T-helper 1 cell (primary cell): ENCODE measurements at places on chromosomes 7 and 10.

GRCh38 chr10:12187321-12187905, 8.3 kb downstream of the NUDT5 start:
- DNase-seq = no peak

GRCh38 chr7:117480055-117480362, 184 bp downstream of the CFTR start:
- no peak for DNase-seq

DNA sequence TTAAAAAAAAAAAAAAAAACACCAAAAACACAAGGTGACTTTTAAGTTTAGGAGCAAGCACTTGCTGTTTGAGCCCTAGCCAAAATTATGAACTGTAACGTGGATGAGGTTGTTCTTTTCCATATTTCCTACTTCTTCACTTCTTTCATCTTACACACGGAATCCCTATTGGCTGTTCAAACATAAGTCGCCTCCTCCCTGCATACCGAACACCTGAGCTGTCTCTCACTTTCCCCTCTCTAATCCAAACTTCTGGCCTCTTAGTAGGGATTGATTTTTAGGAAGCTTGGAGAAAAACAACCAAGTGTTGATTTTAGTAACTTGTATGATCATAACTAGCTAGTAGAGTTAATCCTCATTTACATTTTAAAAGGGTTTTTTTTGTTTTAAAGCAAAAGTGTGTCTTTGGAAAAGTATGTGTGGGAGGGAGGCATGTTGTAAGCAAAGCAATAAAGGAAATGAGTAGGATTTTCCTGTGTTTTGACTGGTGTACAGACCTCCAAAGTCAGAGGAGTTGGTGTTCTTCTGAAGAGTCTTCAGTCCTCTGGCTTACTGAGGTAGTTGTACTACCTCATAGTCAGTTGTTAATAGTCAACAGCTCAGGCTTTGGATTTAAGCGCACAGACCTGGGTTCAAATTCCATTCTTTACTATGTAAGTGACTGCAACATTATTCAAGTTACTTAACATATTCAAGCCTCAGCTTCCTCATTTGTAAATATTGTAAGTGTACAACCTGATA, 39.3 kb downstream of the RABGEF1 start:
- no peak for DNase-seq

DNA sequence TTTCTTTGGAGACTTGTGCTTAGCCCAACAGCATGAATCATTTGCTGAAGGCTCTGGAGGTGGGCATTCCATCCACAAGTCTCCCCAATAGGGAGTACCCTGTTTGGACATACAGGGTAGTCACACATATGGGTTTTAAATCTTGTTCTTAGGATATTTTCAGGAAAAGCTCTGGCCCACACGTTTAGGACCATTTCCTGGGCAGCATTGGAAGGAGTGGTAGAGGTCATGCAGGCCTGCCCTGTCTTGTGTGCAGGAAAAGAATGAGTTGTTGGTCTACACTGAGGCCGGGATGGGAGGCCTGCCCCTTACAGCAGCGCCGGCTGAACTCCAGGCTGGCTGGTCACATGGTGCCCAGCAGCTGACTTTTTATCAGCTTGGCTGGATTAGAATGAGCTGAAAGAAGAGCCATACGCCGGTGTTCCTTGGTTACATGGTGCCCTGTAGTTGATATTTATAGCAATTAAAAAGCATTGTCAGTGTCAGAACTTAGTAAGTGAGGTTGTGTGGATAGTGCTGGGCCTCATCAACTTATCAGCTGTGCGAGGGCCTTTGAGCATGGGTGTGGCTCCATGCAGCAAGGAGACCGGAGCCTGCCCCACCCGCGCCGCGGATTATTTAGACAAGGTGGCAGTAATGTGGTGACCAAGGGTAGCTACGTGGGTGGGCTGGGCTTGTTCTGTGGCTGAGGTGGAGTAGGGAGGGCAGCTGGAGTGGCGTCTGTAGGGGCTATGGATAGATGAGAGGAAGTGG, 28.6 kb downstream of the OGDH start:
- DNase-seq = no peak

DNA sequence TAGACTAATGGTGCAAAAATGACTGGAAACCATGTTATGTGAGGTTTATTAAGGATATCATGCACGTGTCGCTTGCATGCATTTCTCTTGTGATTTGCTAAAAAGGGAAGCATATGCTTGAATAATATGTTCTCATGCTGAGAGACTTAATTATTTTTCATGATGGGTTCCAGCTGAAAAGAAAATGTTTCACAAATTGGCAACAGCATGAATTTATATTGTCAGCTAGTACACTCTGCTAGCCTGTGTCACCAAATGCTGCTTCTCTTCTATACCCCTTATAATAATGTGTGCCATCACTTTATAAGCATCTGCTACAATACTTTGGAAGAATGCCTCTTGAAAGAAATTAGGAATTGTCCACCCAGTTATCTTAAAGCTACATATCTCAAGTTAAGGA, 63.0 kb downstream of the GNAI1 start:
- DNase-seq = no peak

DNA sequence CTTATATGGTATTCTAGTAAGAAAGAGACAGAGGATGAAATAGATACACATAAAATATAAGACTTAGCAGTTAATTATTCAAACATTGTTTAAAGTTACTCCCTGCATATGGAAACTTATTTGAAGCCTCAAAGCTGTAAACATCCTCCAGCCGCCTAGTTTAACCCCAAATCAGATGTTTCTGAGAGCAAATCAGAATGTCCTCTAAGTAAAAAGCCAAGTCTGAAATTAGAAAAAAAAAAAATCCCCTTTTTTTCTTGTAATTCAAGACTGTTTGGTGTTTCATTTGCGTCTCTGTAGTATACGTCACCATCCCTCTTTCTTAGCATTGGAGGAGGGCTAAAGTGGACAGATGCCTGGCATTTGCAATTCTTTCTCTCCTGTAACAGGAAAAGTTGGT, 46.4 kb downstream of the TMEM26 start:
- no peak for DNase-seq

- no peak for DNase-seq
Observed at GRCh38 chr10:88097536-88097935, 234.1 kb downstream of the PTEN start.

- DNase-seq = no peak
Observed at GRCh38 chr7:130359276-130359857, 14.8 kb downstream of the CPA5 start.

- DNase-seq = no peak
Observed at GRCh38 chr10:78165617-78166016, 132.0 kb downstream of the RPS24 start.

GRCh38 chr10:129881641-129882040, 82.4 kb downstream of the EBF3 start:
- DNase-seq = no peak

- no peak for DNase-seq
Observed at GRCh38 chr7:150852371-150852905, at the start of gene AOC1. Gene AOC1, plus strand, starts transcription at chr7:150852517. Its CDS starts 3,954 bp downstream, at chr7:150856471.

DNA sequence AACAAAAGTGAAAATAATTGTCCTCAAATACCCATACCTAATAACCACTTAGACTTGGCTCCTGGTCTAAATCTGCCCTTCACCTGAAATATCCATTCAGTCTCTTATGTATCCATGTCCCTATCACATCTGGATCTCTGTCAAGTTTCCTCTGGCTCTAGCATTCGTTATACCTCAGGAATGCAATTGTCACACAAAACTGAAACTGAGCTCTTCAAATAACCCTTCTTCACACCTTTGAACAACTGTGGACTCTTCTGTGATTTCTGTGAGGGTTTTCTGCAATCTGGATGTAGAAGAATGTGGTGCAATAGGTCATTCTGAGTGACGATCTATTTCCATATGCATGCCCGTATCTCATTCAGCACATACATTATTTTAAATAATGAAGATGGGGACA, 53.5 kb upstream of the FGL2 start:
- no peak for DNase-seq

- no peak for DNase-seq
Observed at GRCh38 chr7:77329466-77330168, 86.5 kb downstream of the GSAP start.

- DNase-seq = no peak
Observed at GRCh38 chr10:4767033-4767814, 58.8 kb upstream of the AKR1E2 start.

DNA sequence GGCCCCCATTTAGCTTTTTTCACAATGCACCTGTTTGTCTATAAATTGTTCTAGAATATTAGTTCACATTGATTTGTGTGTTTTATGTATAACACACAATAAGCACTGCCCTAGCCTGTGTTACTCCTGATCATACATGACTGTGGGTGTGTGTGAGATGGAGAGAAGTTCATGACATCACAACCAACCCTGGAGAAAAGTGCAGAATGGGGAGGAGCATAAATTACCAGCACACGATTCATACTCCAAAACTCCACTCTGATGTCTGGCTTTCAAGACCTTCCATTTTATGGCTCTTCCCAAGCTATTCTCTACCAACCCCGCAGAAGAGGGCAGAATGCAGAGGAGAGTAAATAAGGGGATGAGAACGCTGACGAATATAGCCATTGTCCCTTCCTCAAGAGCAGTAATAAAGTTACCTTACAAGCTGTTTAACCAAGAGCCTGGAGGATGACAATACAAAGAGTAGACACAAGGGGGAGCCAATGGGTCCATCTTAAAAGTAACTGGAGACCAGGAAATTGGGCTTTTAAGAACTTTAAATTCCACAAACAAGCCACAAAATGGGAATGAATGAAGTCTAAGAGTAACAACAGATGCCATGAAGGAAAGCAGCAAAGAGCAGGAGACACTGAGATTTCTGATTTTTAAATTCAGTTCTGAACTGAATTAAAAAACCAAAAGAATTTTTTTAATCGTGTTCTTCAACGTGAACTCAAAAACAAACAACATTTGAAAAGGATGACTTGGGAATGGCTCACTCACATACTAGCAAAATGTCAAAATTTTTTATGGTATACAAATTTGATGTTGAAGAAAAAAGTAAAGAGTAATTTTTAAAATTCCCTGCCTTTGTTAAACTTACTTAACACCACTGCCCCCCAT, 159.6 kb downstream of the PARD3 start:
- DNase-seq = no peak

GRCh38 chr7:19139706-19140327, 5.4 kb downstream of the FERD3L start:
- no peak for DNase-seq

- DNase-seq = no peak
Observed at GRCh38 chr7:7870555-7870954, 98.0 kb upstream of the GLCCI1 start.

DNA sequence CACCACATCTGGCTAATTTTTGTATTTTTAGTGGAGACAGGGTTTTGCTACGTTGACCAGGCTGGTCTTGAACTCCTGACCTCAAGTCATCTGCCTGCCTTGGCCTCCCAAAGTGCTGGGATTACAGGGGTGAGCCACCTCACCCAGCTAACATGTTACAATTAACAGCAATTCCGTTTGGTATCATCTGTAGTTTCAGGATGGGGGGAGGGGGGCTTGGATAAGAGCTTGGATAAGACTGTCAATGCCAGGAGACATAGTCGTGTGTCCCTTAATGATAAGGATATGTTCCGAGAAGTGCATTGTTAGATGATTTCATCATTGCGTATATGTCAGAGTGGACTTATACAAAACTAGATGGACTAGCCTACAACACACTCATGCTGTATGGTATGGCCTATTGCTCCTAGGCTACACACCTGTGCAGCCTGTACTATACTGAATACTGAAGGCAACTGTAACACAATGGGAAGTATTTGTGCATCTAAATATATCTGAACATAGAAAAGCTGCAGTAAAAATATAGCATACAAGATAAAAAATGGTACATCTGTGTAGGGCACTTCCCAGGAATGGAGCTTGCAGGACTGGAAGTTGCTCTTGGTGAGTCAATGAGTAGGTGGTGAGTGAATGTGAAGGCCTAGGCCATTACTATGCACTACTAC, 103.9 kb upstream of the TNS3 start:
- DNase-seq = no peak

GRCh38 chr7:149850716-149851115, 12.5 kb downstream of the ZNF862 start:
- no peak for DNase-seq

GRCh38 chr10:89744026-89744425, 42.6 kb downstream of the KIF20B start:
- no peak for DNase-seq

- DNase-seq = no peak
Observed at GRCh38 chr10:126222736-126223511, 165.4 kb downstream of the ADAM12 start.

GRCh38 chr7:116021237-116021636, 9.3 kb downstream of the TFEC start:
- no peak for DNase-seq

- no peak for DNase-seq
Observed at GRCh38 chr7:132756484-132756990, 180.3 kb upstream of the PLXNA4 start.

- no peak for DNase-seq
Observed at GRCh38 chr7:104629408-104629807, 301.0 kb downstream of the LHFPL3 start.

DNA sequence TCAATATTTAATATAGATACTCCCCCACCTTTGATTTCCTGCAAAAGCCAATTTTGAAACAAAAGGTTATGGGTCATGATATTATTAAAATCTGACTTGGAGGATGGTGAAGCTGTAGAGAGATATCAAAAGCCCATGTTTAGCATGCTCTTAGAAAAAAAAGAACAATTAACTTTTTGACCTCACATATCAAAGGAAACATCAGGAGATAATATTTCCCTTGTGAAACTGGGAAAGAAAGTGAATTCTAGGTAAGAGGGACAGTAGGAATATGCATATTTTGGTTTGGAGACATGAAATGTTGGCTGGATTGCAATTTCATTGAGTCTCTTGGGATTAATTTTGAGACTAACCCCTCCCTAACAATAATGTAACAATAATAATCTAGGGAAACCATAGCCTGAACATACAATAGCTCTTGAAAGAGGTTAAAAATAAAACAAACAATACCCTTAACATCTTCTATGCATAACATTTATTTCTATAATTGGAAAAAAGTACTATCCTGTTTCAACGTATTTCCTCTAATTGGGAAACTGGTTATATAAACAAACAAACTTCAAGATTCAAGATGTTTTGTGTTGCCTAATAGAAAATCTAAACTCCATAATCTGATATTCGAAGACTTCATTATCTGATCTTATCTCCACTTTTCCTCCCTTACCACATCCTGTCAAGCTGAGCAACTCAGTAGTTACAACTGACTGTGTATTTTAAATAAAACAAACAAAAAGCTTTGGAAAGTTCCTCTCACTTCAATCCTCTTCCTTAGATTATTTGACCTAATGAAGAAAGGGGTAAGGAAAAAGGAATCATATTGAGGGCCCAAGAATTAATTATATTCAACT, 14.8 kb downstream of the TMEM26 start:
- no peak for DNase-seq

DNA sequence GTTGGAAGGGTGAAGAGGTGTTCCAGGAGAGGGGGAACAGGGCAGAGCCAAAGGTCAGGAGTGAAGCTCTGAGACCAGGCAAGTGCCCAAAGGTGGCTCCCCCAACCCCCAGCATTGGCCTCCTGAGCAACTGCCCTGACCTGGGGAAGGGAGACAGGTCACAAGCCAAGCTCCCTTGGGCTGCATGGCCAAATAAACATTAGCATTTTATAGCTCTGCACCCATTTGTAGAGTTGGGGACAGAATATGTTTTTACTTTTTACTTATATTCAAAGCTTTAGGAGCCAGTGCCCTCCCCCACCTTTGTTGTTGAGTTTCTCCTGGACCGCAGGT, 4.0 kb downstream of the UNC5B start:
- DNase-seq = no peak

- DNase-seq = no peak
Observed at GRCh38 chr10:92757066-92757710, 67.4 kb downstream of the HHEX start.
